ENCODE measurements at places on chromosomes 5 and 9.
A peak's percentile ranks its signal among the peaks of the same experiment; 100 is the strongest.

- DNase-seq = no peak
Observed at GRCh38 chr5:149038336-149039080, 24.4 kb downstream of the SH3TC2 start.

DNA sequence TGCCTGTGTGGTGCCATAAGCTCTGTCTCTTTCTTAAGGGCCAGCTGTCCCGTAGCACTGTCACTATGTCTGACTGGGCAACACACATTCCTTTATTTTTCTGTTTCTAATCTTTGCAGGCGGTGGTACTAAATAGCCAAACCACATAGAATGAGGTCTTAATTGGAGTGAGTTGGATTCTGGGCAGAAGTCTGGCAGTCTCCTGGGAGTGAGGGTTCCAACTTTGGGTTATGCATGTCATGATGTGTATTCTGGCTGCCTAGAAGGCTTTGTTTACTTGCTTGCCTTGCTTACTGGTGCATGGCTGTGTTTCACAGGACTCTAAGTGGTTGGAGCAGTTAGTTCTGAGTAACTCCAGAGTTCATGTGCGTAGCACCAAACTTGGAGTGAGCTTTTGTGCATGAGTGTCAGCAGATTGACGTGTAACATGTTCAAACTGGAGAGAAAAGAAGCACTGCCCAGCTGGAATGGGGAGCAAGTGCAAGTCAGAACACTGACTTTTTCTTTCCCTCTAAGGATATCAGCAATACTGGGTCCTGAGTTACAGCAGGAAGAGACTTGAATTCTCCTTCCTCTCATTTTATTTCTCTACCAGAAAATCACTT is 185.8 kb downstream of the PCSK1 start:
- DNase-seq = no peak

- peak; percentile 90 for DNase-seq
Observed at GRCh38 chr5:137954131-137954879, 65.0 kb downstream of the PKD2L2 start.

- peak; percentile 65 for DNase-seq
Observed at GRCh38 chr5:173327084-173327947, 898 bp downstream of the STC2 start.

- no peak for DNase-seq
Observed at GRCh38 chr9:76044266-76044819, 153.9 kb downstream of the PCSK5 start.

GRCh38 chr9:32545884-32546283 is 6.2 kb upstream of the SMIM27 start:
- no peak for DNase-seq

- DNase-seq = no peak
Observed at GRCh38 chr5:53068291-53068836, 41.2 kb downstream of the MOCS2 start.

- DNase-seq = no peak
Observed at GRCh38 chr9:27372615-27373014, 75.7 kb upstream of the EQTN start.

GRCh38 chr9:97933297-97933998 is 4.5 kb downstream of the HEMGN start:
- DNase-seq = no peak

Data from ELR (cell line).